T1000 (cell line): ENCODE measurements at places on chromosomes 12 and 14.

GRCh38 chr12:67161322-67161918 is 107.7 kb upstream of the CAND1 start:
- no peak for DNase-seq

DNA sequence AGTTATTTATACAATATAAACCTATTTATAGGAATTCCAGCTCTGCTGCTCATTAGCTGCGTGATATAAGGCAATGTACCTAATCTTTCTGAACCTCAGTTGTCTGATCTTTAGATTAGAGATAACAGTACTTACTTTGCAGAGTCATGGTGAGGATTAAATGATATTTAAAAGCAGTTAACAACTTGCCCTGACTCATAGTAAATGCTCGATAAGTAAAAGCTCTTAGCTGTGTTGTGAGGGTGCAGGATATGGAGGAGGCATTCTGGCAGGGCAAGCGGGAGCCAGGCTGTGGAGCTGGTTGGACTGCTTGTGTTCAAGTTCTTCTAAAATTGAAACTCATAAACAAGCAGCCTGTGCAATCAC is 140.0 kb upstream of the PRICKLE1 start:
- no peak for DNase-seq

DNA sequence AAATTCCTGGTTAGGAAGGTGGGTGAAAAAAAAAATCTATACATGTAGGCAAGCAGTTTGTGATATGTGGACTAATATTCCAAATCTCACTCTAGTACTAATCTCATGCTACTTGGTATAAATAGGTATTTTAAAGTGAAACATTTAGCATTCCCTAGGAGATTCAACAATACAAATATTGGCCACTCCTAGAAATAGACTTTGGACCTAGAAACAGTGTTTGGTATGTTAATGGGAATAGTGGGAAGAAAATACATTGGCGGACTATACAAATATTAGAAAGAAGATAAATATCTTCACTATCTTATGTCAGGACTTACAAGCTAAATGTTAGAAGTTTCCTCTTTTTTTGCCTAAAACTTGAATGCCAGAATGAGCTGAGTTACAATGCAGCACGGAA is 28.2 kb downstream of the HIGD1C start:
- no peak for DNase-seq

- peak; percentile 17 for DNase-seq
Measured at GRCh38 chr14:54253195-54253947, 143.4 kb upstream of the CDKN3 start.

DNA sequence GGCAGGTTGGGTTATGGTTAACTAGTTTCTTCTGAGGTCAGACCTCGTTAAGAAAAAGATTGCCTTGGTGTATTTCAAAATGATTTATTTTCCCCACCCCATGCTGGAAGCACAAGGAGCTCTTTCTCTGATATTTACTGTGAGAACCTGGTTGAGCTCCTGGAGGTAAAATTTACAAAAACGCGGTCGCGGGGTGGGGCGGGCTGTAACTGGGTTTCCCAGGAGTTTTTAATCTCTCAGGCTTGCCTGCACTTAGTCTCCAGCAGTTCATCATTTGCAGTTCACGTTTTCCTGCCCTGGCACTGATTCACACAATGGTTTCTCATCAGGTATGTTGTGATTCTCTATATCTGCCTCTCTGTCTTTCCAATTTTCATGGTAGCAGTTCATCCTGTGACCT is 67.9 kb upstream of the PDE3A start:
- DNase-seq, result no peak

GRCh38 chr12:120767071-120768024 is 41.7 kb downstream of the ACADS start:
- no peak for DNase-seq

- DNase-seq, result no peak
Measured at GRCh38 chr14:23348297-23348655, 4.4 kb downstream of the SLC22A17 start.

GRCh38 chr14:69484444-69485314 is at the start of gene PLEKHD1:
PLEKHD1 (plus strand) TSS chr14:69484728; CDS start chr14:69484966, 238 bp downstream.
- DNase-seq, result no peak

GRCh38 chr14:92978229-92979021 is 55.5 kb downstream of the CHGA start:
- DNase-seq, result no peak

- DNase-seq, result no peak
Measured at GRCh38 chr14:41873686-41874317, 267.1 kb downstream of the LRFN5 start.

- no peak for DNase-seq
Measured at GRCh38 chr12:124194264-124194892, 100.5 kb upstream of the RFLNA start.

GRCh38 chr12:52278575-52279421 is 4.4 kb downstream of the KRT86 start:
- DNase-seq, result no peak

- no peak for DNase-seq
Measured at GRCh38 chr12:13203034-13203922, 6.8 kb downstream of the EMP1 start.

DNA sequence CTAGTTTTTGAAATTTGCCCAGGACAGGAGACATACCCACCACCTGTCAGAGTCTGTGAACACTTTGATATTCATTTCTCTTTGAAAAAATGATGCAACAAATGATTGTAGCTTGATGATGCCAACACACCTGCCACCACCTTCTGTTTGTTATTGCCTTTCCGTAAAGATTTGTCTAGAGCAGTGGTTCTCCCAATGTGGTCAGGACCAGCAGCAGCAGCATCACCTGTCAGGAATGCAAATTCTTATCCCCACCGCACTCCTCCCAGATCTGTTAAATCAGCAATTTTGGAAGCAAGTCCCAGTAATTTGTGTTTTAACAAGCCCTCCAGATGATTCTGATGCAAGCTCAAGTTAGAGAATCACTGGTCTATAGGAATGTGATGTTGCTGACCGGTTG is 9.9 kb downstream of the CCDC175 start:
- no peak for DNase-seq

DNA sequence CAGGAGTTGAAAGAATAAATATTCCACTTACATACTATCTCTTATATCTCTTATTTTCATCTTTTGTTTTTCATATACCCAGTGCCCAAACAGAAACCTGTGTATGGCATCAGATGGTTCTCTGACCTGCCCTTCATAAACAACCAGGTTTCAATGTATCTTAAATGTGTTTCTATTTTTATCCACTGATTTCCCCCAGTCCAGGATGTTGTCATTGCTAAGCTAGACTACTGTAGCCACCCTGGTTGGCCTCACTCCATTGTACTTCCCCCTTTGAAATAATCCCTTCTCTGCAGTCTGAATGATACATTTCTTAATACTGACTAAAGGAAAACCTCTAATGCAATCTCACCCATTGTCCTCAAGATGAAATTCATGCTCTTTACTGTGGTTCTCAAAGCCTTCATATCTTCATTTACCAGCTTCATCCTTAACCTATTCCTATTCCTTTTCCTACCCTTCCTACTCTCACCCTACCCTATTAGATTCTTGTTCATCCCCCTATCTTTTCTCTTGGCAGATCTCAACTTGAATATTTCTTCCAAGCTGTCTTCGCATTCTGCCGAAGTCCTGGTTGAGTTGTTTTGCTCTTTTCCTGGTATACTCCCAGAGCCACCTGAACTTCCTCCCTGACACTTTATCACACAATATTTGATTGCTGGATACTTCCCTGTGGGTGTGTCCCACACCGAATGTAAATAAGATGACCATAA is 312.4 kb downstream of the FOXG1 start:
- DNase-seq, result no peak

GRCh38 chr14:104784846-104785707 is 10.5 kb downstream of the AKT1 start:
- DNase-seq, result no peak

GRCh38 chr12:19223695-19224094 is 94.2 kb downstream of the PLEKHA5 start:
- no peak for DNase-seq

DNA sequence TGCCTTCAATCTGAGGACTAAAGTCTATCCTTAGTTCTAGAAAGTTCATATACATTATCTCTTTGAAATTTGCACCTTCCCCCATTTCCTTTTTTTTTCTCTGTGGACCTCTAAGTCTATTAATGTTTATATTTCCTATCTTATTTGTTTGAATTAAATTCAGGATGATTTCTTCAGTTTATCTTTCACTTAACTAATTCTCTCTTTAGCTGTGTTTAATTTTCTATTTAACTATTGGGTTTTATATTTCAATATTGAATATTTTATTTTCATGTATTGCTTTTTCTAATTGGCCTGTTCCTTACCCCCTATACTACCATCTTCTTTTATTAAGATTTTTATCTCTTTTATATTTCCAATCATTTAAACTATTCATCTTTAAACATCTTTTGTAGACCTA is 9.5 kb downstream of the PLEKHG3 start:
- no peak for DNase-seq

GRCh38 chr12:130178282-130178681 is 16.0 kb downstream of the FZD10 start:
- no peak for DNase-seq

DNA sequence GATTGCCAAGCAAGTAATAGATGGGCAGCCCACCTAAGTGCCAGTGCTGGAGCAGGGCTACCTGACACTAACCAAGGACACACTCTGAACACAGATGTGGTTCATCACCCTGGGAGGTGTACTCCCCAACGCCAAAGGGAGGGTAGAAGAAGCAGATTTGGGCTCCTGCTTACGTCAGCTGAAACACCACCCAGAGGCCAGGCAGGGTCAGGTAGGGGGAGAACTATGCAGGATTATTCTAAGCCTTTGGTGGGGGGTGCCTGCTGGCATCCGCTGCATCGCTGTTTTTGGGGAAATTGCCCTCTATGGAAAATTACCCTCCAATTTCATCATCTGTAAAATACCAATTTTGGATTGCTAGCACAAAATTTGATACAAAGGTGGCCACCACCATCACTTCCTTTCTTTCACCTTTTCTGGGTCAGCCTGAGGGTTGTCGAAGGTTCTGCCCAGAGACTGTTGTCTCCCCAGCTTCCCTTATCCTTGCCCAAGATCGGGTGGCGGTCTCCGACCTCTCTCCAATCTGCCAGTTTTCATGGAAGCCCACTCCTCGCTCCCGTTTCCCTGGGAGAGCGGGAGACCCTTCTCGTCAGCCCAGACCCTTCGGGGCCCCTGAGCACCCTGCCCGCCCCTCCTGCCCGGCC is 535 bp downstream of the BIN2 start:
- no peak for DNase-seq

DNA sequence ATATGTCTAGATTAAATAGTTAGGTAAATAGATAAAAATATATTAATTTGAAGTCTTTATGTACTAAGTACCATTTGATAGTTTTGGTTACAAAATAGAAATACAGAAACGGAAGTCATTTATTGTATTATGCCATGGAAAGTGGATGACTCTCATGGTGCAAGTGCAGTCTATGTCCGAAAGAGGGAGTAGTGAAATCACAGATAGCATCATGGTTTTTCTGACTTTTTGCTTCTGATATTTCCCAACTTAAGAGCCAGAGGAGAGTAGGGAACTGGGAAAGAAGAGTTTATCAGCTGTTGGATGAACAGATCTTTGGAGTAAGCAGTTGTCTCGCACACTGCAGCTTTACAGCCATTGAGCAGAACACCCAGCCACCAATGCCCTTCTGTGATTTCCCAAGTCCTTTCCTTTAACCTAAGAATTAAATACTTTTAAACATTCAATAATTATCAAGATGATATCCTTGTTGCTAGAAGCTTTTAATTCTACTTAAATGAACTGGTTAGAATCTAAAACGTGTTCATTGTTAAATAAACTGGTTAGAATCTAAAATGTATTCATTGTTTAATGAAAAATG is 18.4 kb upstream of the SRGAP1 start:
- DNase-seq, result no peak

- no peak for DNase-seq
Measured at GRCh38 chr14:90728951-90729350, 87.3 kb downstream of the TTC7B start.

GRCh38 chr12:40226705-40227104 is 1.9 kb downstream of the LRRK2 start:
- peak; percentile 29 for DNase-seq

GRCh38 chr12:111138016-111138415 is 217.6 kb upstream of the MYL2 start:
- DNase-seq, result no peak
